ENCODE measurements at places on chromosomes 12 and 14.

- no peak for DNase-seq
These were observed 17.1 kb downstream of the GSC start for GRCh38 chr14:94752591-94753436.

- DNase-seq, result no peak
These were observed 88.5 kb downstream of the PPM1H start for GRCh38 chr12:62846491-62846890.

DNA sequence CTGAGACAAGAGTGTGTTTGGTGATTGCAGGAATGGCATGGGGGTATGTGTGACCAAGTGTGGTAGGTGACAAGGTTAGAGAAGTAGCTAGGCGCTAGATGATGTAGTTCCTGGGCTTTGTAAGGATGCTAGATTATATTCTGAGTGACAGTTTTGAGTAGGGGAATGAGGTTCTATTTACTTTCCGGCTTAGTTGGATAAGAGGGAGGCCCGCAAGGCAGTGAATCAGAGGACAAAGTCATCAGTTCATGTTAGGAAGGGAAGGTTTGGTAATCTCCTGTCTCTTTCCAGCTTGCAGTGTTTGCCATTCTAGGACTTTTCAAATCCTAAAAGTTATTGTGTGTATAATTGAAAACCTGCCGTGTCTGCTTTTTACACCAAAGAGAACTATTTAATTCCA, 45.0 kb downstream of the CFAP54 start:
- no peak for DNase-seq

DNA sequence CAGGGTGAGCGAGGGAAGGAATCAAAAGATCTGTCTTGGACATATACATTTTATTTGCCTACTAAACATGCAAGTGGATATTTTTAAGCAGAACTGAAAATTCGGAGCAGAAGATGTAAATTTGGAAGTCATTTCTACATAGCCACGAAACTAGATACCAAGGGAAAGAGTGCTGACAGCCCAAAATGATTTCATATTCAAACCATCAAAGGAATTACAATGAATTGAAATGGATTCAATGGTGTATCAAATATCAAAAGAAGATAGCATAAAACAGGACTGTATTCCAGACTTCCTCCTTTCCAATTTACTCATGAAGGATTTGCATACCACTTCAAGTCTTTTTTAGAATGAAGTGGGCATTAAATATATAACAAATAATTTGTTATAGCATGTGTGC, 313.5 kb upstream of the KITLG start:
- peak; percentile 34 for DNase-seq

- DNase-seq, result no peak
These were observed 17.1 kb upstream of the SP7 start for GRCh38 chr12:53353257-53353655.

- DNase-seq, result no peak
These were observed 7.7 kb downstream of the LUM start for GRCh38 chr12:91103624-91104023.

GRCh38 chr12:120010661-120011230, 21.7 kb downstream of the BICDL1 start:
- DNase-seq, result no peak

DNA sequence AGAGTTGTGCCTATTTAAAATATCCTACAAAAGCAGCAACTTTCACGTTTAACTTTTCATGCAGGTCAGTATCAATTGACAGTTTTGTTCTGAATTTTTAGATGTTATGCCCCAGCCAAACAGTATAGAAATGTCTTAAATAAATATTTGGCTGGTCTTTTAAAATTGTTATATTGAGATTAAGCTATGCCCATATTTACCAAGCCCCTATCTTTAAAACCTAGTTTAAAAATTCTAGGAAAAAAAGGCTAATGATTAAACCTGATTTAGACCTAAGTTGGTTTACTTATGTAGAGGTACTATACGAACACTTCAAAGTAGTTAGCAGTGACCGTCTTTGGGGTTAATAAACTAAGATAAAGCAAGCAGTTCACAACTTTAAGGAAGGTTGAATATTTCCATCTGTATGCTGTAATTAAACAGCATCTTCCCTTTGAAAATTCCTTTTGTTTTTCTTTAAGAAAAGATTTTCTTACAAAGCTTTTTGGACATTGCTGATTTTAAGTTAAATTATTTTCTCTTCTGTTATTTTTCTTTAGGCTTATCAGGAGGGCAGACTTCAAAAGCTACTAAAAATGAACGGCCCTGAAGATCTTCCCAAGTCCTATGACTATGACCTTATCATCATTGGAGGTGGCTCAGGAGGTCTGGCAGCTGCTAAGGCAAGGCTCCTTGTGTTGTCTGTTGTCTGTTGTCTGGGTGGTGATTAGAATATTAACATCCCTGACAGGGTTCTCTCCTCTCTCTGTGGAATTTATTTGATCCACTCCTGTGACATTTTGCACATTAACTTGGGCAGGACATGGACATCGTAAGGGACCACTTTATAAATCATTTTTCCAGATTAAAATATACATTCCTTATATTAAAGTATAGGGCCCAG, 7.5 kb downstream of the EID3 start:
- DNase-seq, result no peak

GRCh38 chr12:130132831-130133511, 29.3 kb upstream of the FZD10 start:
- DNase-seq, result peak; percentile 51

DNA sequence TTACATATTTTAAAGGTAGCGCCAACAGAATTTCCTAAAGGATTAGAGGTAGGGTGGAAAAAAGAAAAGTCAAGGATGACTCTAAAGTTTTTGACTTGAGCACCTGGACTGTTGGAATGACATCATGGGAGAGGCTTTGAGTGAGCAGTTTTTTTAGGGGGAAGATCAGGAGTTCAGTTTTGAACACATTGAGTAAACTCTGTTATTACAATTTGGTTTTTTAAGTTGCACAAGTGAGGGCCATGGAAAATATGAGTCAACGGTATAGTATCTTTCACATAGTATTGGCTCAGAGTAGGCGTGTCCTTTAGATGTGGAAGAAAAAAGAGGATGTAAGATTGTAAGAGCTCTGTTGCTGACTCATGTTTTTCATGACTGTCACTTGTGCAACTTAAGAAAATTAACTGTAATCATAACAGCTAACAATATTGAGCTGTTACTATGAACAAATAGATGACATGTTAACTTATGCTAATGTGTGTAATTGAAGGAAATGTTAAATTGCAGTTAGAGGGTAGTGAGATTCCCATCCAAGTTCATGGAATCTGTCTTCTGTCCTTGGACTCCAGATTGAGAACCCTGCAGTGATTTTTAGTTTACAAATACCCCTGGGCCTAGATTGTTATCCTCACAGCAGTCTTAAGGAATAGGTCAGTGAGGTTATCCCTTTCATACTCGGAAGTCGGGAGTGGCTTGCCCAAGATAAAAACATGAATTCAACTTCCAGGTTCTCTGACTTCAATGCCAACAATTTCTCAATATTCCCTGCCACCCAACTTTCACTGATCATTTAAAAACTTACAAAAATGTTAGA, 48.2 kb upstream of the ATP2B1 start:
- DNase-seq, result no peak

GRCh38 chr14:35940291-35940690, 114.2 kb downstream of the BRMS1L start:
- DNase-seq, result no peak

DNA sequence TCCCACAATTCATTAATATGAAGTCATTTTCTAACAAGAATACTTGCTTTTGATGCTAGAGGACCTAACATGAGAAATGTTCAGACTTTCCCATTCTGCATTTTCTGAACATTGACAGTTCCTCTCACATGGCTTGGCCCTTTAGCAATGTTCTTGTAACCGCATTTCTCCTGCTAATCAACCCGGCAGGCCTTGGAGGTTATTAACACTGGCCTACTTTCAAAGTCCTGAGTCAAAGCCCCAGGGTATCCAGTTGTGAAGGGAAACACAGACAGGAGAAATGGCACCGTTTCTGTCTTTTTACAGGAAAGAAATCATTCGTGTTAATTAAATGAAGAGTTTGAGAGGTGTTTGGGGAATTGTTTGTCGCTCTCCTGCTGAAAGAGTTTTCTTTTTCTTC, 446.5 kb upstream of the MIS18BP1 start:
- DNase-seq, result no peak

DNA sequence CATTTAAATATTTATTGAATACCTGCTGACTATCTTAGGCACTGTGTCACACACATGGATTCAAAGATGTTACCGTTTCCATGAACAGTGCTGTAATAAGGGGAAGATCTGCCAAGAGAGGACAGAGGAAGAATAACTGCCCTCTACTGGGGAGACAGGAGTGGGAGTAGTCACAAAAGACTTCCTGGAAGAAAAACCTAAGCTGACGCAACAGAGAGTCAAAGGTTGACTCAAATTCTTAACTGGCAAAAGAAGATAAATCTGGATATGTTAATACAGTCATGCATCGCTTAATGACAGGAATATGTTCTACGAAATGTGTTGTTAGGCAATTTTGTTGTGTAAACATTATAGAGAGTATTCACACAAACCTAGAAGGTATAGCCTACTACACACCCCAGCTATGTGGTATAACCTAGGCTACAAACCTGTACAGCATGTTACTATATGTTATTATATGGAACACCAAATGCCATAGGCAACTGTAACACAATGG, 51.5 kb downstream of the DCAF5 start:
- no peak for DNase-seq

- peak; percentile 27 for DNase-seq
These were observed 88.8 kb downstream of the ATF7IP start for GRCh38 chr12:14454098-14454907.

DNA sequence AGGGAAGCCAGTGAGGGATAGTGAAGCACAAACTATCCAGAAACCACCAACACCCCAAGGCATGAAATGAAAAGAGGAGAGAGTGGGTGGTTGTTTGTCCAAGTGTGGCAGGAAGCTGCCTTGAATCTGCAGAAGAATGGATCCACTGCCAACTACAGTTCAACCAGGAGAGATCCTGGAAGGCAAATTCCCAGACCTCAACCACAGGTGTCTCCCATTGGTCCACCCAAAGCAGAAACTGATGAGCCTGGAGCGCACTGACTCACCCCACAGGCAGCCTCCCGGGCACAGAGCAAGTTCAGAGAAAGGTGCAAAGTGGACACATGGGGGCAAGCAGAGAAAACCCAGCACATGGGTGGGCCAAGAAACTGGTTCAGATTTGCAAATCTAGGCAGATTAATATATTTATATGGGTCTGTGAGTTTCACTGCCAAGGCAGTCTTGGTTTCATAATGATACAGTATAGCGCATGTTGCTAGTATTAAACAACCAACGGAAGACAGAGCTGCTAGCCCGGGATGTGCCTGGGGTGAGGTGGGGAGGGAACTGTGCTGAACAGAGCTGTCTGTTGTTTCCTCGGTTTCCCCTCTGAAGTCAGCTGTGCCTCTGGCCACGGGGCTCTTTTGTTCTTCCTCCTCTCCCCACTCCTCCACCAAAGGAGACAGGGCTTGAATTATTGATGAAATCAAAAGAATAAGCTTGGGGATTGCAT, 416.2 kb upstream of the CCDC196 start:
- DNase-seq, result no peak

DNA sequence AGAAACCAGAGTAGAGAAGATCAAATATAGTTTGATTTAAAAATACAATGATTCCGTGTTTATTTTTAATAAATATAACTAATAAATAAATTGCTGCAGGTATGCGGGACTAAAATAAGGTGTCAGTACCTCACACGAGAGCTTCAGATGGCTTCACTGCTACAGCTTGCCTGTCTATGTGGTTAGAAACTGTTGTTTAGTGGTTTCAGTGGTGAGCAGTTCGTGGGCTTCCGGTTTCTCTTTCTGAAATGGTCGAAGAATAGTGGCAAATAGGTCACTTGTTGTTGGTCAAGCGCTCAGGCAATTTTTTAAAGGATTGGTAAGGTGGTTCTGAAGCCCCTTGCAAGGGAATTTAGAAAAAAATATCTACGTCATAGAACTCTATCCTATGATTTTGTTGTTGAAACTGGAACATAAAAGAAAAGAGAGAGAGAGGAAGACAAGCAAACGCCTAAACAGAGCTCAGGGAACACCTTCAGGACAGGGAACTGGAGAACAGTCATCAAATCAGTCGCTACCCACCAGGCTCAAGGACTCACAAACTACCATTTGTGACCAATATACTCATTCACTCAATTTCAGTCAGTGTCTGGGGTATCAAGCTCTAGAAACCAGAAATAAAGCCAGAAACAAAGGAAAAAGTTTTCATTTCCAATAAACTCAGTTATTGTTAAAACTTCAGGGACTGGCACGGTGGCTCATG, 31.3 kb downstream of the GABARAPL1 start:
- no peak for DNase-seq

DNA sequence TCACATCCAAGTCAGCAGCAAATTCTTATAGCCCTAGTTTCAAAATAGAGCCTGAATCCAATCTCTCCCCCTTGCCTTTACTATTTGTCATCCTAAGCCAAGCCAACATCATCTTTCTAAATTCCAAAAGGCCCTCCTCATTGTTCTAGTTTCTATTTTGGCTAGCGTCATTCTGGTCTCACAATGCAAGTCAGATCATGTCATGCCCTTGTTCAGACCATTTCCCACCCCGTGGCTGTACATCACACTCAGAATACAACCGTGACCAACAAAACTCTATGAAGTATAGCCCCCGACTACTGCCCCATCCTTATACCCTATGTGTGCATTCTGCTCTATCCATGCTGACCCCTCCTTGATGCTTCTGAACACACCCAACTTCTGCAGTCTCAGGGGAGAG, 12.3 kb upstream of the GNG2 start:
- no peak for DNase-seq

DNA sequence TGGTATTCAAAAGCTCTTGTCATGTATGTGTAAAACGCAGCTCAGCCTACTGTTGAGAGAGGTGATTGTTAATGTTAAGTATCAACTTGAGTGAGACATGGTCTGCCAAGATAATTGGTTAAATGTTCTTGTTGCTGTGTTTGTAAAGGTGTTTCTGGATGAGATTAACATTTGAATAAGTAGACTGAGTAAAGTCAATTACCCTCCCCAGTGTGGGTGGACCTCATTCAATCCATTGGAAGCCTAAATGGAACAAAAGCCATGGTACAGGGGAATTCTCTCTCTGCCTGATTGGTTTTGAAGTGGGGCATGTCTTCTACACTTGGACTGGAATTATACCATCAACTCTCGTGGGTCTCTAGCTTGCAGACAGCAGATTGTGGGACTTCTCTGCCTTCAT, 63.8 kb upstream of the RERGL start:
- no peak for DNase-seq

GRCh38 chr12:57631566-57632072, 1.4 kb downstream of the B4GALNT1 start:
- no peak for DNase-seq

DNA sequence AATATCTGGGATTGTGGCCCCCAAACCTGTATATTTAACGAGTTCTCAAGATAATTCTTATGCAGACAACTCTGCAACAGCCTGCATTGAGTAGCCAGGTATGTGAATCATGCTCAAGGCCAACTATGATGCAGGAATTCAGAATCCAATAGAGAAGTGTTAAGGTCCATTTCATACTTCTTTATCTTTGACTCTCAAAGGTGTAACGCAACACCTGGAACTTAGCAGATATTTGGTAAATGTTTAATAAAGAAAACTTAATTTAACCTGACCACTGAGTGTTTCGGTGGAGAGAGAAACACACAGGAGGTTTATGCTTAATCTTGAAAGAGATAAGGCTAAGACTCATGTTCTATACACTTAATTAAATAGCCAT, 156.5 kb upstream of the PLEKHG7 start:
- DNase-seq, result no peak
